ENCODE measurements at places on chromosomes 6 and 20. TPM values are rescaled to one million over a fixed set of nuclear protein-coding genes. Genes with fewer than 3 reads are reported as not detected.

GRCh38 chr20:64152906-64153305 lies 11.3 kb upstream of the MYT1 start:
- DNase-seq: no peak

DNA sequence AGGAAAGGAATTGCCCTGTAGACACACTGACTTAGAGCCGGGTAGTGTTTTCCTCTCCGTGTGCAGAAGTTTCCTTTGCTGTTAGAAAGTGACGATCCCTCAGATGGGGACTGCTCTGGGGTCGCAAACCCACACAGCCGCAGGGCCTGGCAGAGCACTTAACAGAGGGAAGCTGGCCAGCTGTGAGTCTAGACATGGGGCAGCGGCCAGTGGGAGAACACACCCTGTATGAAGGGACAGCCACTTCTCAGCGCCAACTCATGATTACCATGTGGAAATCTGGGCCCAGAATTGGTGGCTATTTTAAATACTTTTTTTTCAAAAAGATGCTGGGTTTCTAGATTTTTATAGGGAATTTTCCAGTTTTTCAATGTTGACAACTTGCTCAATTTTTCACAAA lies 39.4 kb downstream of the SLC9A8 start:
- no peak for DNase-seq

- peak; percentile 33 for DNase-seq
Observed at GRCh38 chr6:97440590-97441176, 157.7 kb upstream of the MMS22L start.

The TSBP1 gene
- not detected for total RNA-seq

The SEMG1 gene
- total RNA-seq: not detected

The NR2E1 gene
- not detected for total RNA-seq

Measured in cardiac muscle cell (in vitro differentiated cells and primary cell).